ENCODE measurements at places on chromosomes 6 and 20. TPM values are rescaled to one million over a fixed set of nuclear protein-coding genes. Genes with fewer than 3 reads are reported as not detected.

DNA sequence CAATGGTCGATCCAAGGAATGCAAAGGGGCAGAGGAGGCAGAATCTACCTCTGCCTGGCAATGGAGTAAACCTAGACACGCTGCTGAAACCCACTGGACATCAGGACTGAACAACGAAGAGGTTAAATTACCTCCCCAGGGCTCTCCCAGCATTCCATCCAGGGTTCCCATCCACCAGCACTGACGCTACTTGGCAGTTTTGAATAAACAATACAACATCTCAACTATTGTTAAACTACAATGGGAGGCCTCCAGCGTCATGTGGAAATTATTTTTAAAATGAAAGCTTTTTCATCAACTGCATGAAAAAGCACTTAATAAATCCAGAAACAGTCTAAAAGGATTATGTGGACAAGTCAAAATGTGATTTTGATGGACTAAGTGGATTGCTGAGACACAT is 96.8 kb upstream of the NHSL1 start:
- DNase-seq: no peak

DNA sequence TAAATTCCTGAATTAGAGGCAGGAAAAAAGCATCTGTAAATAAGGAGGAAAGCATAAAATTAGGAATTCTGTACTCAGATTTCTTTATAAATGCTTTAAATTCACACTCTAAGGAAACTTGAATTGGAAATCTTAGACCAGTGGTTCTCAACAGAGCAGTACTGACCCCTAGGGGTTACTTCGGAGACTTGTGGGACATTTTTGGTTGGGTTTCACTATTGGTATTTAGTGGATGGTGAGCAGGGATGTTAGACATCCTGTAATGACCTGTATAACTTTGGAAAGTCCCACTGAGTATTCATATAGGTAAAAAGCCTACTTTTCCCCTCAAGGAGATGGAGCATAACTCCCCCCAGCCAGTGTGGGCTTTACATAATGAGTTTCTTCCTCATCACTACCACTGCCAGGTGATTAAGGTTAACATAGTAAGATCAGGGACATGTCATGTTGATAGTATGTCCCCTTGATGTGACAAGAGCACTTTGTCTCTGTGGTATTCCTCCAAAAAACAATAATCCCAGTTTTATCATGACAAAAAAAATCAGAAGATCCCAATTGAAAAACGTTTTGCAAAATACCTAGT is 31.0 kb downstream of the GLO1 start:
- DNase-seq: peak; percentile 25

GRCh38 chr20:10594296-10594868 is 79.4 kb downstream of the JAG1 start:
- DNase-seq: no peak

DNA sequence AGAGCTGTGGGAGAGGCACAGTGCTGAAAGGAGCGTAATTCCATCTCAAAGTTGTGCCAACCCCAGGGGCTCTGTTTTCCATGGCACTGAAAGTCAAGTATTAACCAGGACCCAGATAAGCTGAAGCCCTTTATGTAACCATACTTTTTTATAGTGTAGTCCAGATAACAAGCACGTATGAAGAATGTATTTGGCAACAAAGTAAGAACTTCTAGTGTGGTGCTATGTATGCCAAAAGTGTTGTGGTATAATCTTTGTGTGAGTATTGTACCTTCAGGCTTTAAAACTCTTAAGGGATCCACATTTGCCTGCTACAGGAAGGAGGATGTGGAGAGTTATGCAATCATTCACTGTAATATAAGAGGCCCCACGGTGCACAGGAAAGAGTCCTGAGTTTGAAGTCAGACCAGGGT is 129.4 kb downstream of the IBTK start:
- peak; percentile 11 for DNase-seq

GRCh38 chr6:16473184-16473907 is 235.0 kb downstream of the GMPR start:
- DNase-seq: no peak

- no peak for DNase-seq
Observed at GRCh38 chr6:47357827-47358226, 48.1 kb upstream of the TNFRSF21 start.

Gene CLDN20
- polyA plus RNA-seq: 0.54 TPM

Gene SAMD3
- 0.92 TPM for polyA plus RNA-seq

Gene IPCEF1
- polyA plus RNA-seq: 2.0 TPM

Gene CCM2L
- polyA plus RNA-seq: 6.8 TPM

DNA sequence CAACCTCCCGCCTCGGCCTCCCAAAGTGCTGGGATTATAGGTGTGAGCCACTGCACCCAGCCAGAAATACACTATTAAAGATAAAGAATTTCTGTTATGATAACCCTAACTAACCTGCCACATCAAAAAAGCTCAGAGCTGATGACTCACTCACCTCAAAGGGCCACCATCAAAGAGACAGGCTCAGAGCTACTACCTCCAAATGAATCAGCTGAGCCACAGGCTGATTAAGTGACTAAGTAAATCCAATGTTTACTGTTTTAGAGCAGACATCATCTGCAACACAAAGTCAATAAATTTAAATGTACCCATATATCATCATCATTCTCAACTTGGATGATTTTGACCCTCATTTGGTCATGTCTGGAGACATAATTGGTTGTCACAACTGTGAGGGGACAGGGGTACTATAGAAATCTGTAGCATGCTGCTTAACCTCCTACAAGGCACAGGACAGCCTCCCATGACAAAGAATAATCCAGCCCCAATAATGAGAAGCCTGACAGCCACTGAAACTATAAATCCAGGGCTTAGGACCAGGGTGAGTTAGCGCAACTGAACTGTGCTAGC is 106.5 kb downstream of the ATP9A start:
- DNase-seq: no peak

- DNase-seq: no peak
Observed at GRCh38 chr20:22324505-22324904, 259.9 kb downstream of the FOXA2 start.

Gene RNF217
- 53.7 TPM for polyA plus RNA-seq
